ENCODE measurements at places on chromosomes 3 and 15. TPM values are rescaled to one million over a fixed set of nuclear protein-coding genes. Genes with fewer than 3 reads are reported as not detected.

DNA sequence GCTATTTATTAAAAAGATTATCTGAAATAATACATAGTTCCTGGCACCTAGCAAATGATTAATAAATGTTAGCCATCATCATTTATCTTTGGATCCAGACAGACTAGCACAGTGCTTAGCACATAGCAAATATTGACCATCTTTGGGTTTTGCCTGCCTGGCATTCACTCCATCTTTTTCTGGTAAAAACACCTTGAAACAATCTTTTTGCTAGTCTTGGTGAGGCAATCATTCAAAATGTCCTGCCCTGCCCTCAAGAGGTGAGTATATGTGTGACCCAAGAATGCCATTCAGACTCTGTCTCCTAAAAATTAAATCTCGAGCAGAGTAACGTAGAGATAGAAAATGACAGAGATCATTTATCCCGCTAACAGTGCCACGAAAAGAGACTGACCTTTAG, 78.3 kb upstream of the ZNF280D start:
- DNase-seq, result no peak

DNA sequence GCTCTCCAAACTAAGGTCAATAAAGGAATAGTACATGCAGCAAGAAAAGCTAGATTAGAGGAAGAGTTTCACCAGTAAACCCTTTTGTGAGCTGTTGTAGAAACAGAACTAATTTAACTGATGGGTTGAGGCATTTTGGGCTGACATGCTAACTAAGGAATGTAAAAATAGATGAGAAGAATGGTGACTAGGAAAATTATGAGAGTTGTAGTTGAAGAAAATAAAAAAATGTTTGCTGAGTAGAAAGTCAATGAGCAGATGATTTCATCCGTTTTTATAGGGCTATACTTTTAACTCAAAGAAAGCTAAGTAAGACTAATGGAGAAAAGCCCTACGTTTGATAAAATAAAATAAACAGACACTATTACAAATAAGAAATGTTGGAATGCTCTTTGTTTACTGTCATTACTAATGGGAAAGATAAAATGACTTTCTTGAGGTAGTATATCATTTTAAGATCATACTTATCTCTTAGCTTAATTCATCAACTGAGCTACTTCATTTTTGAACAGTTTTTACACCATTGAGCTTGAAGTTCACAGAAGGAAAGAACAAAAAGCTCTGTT, 209.4 kb upstream of the DPH6 start:
- DNase-seq, result no peak

DNA sequence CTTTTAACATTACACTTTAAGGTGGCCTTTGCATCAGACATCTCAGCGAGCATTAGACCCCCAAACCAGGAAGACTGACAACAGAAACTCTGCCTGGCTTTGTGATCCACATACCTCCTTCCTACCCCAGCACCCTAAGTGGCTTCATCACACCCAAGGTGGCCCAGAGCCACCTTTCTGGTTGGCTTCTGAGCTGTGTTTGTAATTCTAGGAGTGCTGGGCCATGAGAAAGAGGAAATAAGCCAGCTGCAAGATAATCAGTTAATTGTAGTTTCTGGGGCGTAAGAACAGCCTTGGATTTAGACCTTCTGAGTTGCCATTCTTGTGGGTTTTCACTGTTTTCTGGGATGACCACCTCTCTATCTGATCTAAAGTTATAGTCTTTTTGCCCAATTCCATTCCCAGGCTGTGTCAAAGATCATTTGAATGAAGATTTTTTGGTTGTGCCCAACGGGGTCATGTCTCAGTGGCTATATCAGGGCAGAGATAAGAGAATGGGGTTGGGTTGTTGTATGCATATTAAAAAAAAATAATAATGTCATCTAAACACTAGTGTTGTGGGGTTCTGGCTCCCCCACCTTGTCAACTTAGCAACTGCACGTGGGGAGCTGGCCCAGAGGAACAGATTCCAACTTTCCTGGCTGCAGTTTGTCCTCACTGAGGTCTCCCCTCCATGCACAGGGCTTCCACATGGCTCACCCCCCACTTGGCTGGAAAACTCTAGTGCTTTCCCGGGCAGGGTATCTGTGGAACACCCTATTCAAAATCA, 234.8 kb upstream of the WNT5A start:
- DNase-seq, result peak; percentile 25

The ZNF660 gene
- 0.91 TPM for total RNA-seq

DNA sequence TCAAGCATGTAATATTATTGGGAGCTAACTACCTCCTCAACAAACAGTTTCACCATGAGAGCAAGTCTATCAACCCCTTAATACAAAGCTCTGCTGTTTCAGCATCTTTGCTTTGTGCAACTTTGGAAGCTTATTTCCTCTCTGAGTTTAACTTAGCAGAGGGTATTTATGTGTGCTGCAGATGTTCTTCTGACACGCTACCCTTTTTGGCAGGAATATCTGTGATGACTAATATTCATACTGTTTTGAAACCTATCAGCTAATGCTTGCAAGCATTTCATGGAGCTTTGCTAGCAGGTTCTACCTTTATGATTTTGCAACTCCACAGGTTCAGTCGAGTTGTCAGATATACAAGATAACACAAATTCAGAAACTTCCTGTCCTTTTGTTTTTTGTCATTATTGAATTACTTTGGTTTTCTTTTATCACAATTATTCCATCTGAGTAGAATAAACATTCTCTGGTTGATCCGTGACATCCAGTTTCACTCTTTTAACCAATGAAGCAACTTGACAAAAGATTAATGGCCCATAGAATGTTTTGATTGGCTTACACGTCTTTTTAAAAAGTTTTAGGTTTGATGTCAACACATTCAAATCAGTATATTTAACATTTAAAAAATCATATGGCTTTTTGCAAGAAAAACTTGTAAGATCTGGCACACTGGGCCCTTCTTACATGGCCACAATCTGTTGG, 1.7 kb upstream of the SLC9A9 start:
- no peak for DNase-seq

The LRRK1 gene
- 7.1 TPM for total RNA-seq

- no peak for DNase-seq
These were observed 28.2 kb downstream of the FLNB start for GRCh38 chr3:58036293-58037032.

The MOBP gene
- not detected for total RNA-seq

DNA sequence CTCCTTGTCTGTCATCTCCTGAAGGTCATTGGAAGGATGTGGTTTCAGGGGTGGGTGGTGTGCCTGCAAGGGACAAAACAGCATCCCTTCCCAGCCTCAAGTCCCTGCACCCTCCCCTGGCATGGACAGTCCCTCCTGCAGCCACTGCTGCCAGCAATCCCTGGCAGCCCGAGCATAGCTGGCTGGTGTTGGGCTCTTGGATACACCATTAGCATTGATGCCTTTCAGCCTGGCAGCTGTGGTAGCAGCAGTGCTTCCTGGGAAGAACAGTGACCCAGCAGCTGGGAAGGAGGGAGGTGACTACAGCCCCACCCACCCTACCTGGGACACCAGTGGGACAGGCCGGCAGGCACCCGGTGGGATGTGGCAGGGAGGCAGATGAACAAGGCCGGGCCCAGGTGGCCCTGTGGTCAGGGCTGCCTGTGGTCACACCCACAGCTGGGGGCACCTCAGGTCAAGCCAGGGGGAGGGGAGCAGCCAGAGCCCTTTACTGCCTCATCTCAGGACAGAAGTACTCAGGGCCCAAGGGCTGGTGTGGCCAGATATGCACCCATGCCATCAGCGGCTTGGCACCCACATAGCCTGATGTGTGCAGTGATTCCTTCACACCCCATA, 32.9 kb upstream of the TMEM115 start:
- no peak for DNase-seq

The FBXO22 gene
- 59.1 TPM for total RNA-seq

The GCSAM gene
- total RNA-seq, result not detected

DNA sequence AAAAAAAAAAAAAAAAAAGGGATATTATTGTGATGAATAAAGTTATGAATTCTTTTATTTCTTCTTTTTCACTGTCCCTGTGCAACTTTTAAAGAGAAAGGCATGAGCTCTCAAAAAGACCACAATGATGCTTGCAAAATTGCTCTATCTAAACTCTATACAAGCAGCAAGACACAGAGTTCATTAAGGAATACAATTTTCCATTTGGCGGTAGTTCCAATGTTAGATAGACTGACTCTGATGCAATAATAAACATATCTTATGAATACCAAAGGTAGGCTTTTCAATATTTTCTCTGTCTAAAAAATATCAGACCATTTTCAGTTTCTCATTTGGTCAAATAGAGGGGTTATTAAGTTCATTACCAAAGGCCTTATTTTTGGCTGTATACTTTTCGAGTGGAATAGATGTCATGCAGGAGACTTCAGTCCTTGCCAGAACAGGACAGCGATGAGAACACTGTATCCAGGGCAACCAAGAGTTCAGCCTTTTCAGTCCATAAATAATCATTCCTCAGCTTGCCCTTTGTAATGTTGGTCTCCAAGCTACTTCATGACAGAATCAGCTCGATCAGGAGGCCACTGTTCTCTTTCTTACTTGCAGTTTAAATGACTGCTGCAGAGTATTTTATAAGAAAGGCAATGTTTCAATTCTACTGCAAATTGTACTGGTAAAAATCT, 162.9 kb upstream of the FAM3D start:
- no peak for DNase-seq

DNA sequence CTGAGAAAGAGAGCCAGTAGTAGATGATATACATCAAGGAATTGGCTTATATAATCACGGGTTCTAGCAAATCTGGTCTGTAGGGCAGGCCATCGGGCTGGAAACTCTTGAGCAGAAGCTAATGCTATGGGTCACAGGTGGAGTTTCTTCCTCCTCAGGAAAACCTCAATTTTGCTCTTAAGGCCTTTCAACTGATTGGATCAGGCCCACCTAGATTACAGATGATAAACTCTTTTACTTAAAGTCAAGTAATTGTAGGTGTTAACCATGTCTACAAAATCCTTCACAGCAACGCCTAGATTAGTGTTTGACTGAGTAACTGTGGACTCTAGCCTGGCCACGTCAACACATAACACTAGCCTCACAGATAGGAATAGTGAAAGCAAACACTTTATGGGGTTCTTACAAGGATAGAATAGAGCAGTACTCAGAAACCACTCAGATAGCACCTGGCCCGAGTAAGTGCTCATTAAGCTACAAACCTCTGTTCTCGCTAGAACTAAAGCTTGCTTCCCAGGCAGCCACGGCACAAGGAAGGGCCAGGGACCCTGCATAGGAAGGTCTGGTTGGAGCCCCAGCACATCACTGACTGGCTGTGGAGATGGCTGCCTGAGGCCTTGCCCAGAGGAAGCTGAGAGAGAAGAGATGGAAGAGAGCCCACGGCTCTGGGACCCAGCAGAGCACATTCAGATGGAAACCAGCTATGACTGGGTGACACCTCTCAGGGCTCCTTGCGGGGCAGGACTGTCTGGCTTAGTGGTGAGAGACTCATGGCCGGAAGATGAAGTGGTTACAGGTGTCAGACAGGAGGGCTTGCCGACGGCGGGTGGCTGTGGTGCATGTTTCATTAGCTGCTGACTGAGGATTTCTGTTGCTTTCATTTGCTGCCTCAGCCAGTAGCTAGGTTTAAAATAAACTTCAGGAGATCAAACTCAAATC, 202.5 kb upstream of the TLE3 start:
- no peak for DNase-seq

The WDR5B gene
- total RNA-seq, result 6.2 TPM

The C3orf62 gene
- 0.86 TPM for total RNA-seq
